Neural crest cell (in vitro differentiated cells): ENCODE measurements at places on chromosomes 3 and 15. TPM values are rescaled to one million over a fixed set of nuclear protein-coding genes. Genes with fewer than 3 reads are reported as not detected.

Gene DNAH12
- total RNA-seq, result 0.09 and 0.34 TPM in 2 replicates

Gene LIPC
- not detected in 2 replicates for total RNA-seq

Gene WDR73
- total RNA-seq, result 47.1 and 53.2 TPM in 2 replicates

Gene ZPLD1
- not detected in 2 replicates for total RNA-seq

Gene NCEH1
- 1.8 and 2.3 TPM in 2 replicates for total RNA-seq

- no peak overlapping the region for H3K27ac ChIP-seq
- H3K36me3 ChIP-seq, result no peaks in the 10 kb centered on the region
- no peaks in the 10 kb centered on the region for H3K4me1 ChIP-seq
- no peak for DNase-seq
- peaks cover 3% of the 10 kb centered on the region for H3K27me3 ChIP-seq
These were observed 157.4 kb upstream of the LRTM1 start for GRCh38 chr3:55085231-55085630.

GRCh38 chr15:68298882-68299381 is 21.4 kb downstream of the FEM1B start:
- no peak for DNase-seq
- H3K27me3 ChIP-seq, result no peaks in the 10 kb centered on the region
- H3K27ac ChIP-seq, result no peak overlapping the region
- peaks cover 3% of the 10 kb centered on the region for H3K36me3 ChIP-seq

DNA sequence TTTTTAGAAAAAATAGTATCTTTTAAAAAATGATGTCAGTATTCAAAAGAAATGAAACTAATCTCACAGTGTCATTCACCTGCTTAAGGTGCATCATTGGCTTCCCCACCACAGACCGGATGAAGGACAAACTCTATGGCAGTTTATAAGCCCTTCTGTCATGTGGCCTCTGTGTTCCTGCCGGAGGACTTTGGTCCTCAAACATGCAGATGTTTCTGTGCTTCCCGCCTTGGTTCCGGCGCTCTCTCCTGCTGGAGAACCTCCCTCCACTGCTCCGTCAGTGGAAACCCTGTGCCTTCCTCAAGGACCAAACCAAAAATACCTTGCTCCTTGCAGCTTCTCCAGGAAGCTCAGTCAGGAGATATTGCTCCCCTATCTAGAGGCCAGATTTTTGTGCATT is 326.3 kb downstream of the UACA start:
- no peak overlapping the region for H3K4me3 ChIP-seq
- H3K27me3 ChIP-seq, result peaks cover 4% of the 10 kb centered on the region
- H3K27ac ChIP-seq, result no peak overlapping the region
- H3K4me1 ChIP-seq, result peaks cover 42% of the 10 kb centered on the region
- no peaks in the 10 kb centered on the region for H3K36me3 ChIP-seq

DNA sequence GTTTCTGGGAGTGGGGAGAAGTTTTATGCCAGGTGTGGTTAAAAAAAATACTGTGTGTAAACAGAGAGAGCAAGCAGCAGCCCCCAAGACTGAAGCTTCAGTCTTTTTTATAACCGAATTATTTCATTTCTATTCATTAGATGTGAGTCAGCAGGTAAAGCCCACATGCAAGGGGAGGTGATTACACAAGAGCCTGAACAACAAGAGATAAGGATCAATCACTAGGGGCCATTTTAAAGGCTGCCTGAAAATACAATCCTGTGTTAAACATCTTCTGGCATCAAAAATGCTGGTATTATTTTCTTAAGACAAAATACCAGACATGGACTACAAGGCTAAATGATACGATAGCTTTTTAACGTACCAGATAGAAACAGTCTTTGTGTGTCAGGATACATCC is 217.3 kb downstream of the SUCLG2 start:
- H3K27me3 ChIP-seq, result no peaks in the 10 kb centered on the region
- no peak for DNase-seq
- peaks cover 4% of the 10 kb centered on the region for H3K4me1 ChIP-seq
- H3K36me3 ChIP-seq, result peaks cover 29% of the 10 kb centered on the region

- H3K4me1 ChIP-seq, result peaks cover 45% of the 10 kb centered on the region
- H3K4me3 ChIP-seq, result peak overlapping the region; percentile 100
- H3K27me3 ChIP-seq, result no peaks in the 10 kb centered on the region
These were observed 413 bp downstream of the NUSAP1 start for GRCh38 chr15:41333026-41333562.

- no peak for DNase-seq
- H3K4me1 ChIP-seq, result peaks cover 29% of the 10 kb centered on the region
- no peaks in the 10 kb centered on the region for H3K27me3 ChIP-seq
- H3K36me3 ChIP-seq, result peaks cover 2% of the 10 kb centered on the region
- H3K4me3 ChIP-seq, result no peak overlapping the region
These were observed 421.4 kb downstream of the SHQ1 start for GRCh38 chr3:72426618-72427397.

DNA sequence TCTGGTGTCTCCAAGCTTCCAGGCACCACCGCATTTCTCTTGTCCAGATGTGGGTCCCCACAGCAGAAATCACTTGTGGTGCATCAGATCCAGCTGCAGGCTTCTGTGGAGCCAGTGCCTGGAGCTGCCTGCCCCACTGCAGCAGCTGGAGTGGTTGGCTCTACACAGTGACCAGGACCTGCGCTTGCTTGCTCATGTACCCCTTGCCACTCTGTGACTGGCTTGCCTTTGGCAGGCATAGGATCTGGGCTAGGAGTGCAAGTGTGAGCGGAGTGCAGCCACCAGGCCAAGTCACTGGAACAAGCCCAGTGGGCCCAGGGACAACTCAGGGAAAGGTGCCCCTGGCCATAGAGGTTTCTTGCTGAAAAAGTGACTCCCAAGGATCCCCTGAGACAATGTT is 1400.0 kb upstream of the ALCAM start:
- no peak overlapping the region for H3K4me3 ChIP-seq
- no peak for DNase-seq
- no peaks in the 10 kb centered on the region for H3K27me3 ChIP-seq
- H3K4me1 ChIP-seq, result no peaks in the 10 kb centered on the region
- no peaks in the 10 kb centered on the region for H3K36me3 ChIP-seq

GRCh38 chr3:132038198-132038825 is 3.5 kb upstream of the CPNE4 start:
- H3K27me3 ChIP-seq, result peaks cover 78% of the 10 kb centered on the region
- H3K27ac ChIP-seq, result no peak overlapping the region
- H3K4me1 ChIP-seq, result no peaks in the 10 kb centered on the region

DNA sequence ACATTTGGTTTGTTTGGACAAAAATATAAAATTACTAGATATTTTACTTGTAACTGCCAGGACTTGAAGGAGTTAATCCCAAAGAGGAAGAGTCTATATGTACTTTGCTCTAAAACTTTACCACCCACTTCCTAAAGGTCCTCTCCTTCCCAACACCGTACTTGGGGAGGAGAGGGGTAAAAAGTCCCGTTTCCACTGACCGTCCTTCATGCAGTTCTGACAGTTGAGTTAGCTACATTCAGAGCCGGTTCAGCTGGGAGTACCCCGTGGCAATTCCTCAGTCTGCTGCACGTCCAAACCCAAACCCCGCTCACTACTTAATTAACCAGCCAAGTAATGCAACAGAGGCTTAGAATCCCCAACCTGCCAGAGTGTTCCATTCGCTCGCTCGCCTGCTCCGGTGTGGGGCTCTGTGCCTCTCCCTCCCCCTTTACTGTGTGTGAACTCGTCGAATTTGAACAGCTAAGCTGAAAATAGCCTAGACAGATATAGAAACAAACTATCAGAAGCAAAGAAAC is 519.7 kb downstream of the FOXP1 start:
- no peaks in the 10 kb centered on the region for H3K36me3 ChIP-seq
- peaks cover 47% of the 10 kb centered on the region for H3K27me3 ChIP-seq
- no peak overlapping the region for H3K27ac ChIP-seq
- H3K4me1 ChIP-seq, result peaks cover 23% of the 10 kb centered on the region
- no peak overlapping the region for H3K4me3 ChIP-seq
- DNase-seq, result peak; percentile 5

DNA sequence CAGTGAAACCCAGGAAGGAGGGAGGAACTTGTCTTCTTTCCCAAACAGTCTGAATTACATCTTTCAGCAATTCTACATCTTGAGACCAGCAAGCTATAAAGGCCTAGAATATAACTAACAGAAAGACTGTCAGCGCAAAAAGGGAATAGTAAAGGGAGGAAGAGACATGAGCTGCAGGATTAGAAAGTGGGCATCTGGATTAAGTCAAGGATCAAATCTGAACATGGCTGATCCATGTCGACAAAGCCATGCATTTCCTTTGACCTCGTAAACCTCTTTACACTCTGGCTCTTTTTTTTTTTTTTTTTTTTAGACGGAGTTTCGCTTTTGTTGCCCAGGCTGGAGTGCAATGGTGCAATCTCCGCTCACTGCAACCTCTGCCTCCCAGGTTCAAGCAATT is 35.4 kb upstream of the KCNMB3 start:
- no peak overlapping the region for H3K4me3 ChIP-seq
- H3K27me3 ChIP-seq, result no peaks in the 10 kb centered on the region
- H3K4me1 ChIP-seq, result no peaks in the 10 kb centered on the region
